Activated naive CD8-positive, alpha-beta T cell treated with anti-CD3 and anti-CD28 coated beads, Interleukin-2, amount 10 ng/mL, durations not matched to agents 7 days and 5 days (primary cell): ENCODE measurements at places on chromosomes 7 and 10. TPM values are rescaled to one million over a fixed set of nuclear protein-coding genes. Genes with fewer than 3 reads are reported as not detected.

Gene PLXDC2
- 0.86 TPM for total RNA-seq

Gene PLCE1
- not detected for total RNA-seq

Gene ADGRA1
- not detected for total RNA-seq

Gene TLX1
- total RNA-seq = not detected
